ENCODE measurements at places on chromosomes 11 and 22. TPM values are rescaled to one million over a fixed set of nuclear protein-coding genes. Genes with fewer than 3 reads are reported as not detected.

Gene TECTA
- 1.3 TPM for total RNA-seq

- DNase-seq: no peak
- H3K27me3 ChIP-seq: no peaks in the 10 kb centered on the region
- no peak overlapping the region for H3K4me3 ChIP-seq
Observed at GRCh38 chr11:77074205-77074604, 7.4 kb downstream of the CAPN5 start.

DNA sequence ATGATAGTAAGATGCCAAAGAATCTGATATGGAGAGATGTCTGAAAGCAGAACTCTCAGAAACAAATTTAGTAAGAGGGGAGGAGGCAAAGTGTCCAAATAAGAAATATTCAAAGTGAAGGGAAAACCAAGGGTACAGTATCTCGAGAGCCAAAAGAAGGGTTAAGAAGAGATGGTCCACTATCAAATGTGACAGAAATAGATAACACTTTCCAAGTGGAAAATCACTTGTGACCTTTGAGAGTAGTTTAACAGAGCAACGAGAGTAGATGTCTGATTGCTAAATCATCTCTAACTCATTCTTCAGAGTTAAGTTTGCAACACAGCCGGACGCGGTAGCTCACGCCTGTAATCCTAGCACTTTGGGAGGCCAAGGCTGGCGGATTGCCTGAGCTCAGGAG lies 4.3 kb upstream of the BUD13 start:
- H3K36me3 ChIP-seq: peaks cover 29% of the 10 kb centered on the region
- H3K27me3 ChIP-seq: no peaks in the 10 kb centered on the region
- H3K27ac ChIP-seq: no peak overlapping the region

- H3K36me3 ChIP-seq: no peaks in the 10 kb centered on the region
- H3K4me3 ChIP-seq: no peak overlapping the region
- peak; percentile 84 for DNase-seq
- H3K27ac ChIP-seq: no peak overlapping the region
- peaks cover 10% of the 10 kb centered on the region for H3K4me1 ChIP-seq
Observed at GRCh38 chr11:2208691-2209369, 37.2 kb upstream of the TH start.

DNA sequence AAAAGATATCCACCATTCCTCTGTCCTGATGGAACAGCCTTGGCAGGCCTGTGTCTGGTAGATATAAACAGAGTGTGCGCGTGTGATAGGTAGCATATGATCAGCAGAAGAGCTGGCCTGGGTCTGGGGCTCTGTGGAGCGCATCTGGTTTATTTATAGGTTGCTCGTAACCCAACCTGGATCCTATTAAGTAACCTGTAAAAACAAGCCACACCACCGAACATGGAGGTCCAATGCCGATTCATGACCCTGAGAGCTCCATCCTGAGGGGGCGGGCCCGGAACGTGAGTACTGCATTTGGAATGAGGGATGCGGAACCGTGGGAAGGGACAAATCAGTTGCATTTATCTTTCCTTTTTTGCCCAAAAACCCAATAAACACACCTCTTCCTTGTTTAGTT lies 31.9 kb upstream of the APOL5 start:
- DNase-seq: peak; percentile 40
- no peak overlapping the region for H3K27ac ChIP-seq
- H3K36me3 ChIP-seq: no peaks in the 10 kb centered on the region

Gene VSIG10L2
- total RNA-seq: not detected

- peaks cover 73% of the 10 kb centered on the region for H3K4me1 ChIP-seq
- H3K27ac ChIP-seq: no peak overlapping the region
- H3K4me3 ChIP-seq: no peak overlapping the region
- no peaks in the 10 kb centered on the region for H3K36me3 ChIP-seq
- no peak for DNase-seq
Observed at GRCh38 chr11:86046116-86046515, 22.8 kb downstream of the PICALM start.

Measured in osteocyte (in vitro differentiated cells).